ENCODE measurements at places on chromosomes 7 and 10. TPM values are rescaled to one million over a fixed set of nuclear protein-coding genes. Genes with fewer than 3 reads are reported as not detected.

OR9A2 gene
- not detected for total RNA-seq

PRR15 gene
- 2.4 TPM for total RNA-seq

TRIL gene
- total RNA-seq = 6.3 TPM

CRTAC1 gene
- not detected for total RNA-seq

RAB11FIP2 gene
- 35.5 TPM for total RNA-seq

FERD3L gene
- total RNA-seq = not detected

GARIN1A gene
- total RNA-seq = 1.2 TPM

PALD1 gene
- 0.18 TPM for total RNA-seq

BMPER gene
- total RNA-seq = 157 TPM

MARVELD1 gene
- 34.9 TPM for total RNA-seq

UCMA gene
- total RNA-seq = not detected

RBM20 gene
- total RNA-seq = 0.08 TPM

CLDN4 gene
- 0.54 TPM for total RNA-seq

STAM gene
- 32.0 TPM for total RNA-seq

TECPR1 gene
- total RNA-seq = 13.0 TPM

IL6 gene
- 3.8 TPM for total RNA-seq

STEAP4 gene
- total RNA-seq = 2.1 TPM

CRCP gene
- 46.8 TPM for total RNA-seq

ASB15 gene
- not detected for total RNA-seq

ZNF485 gene
- total RNA-seq = 3.8 TPM

DENND2A gene
- 10.8 TPM for total RNA-seq

ATXN7L1 gene
- 13.8 TPM for total RNA-seq

FZD8 gene
- total RNA-seq = 8.8 TPM

ZNF273 gene
- total RNA-seq = 1.8 TPM

ARHGEF35 gene
- total RNA-seq = 1.1 TPM

HOXA13 gene
- not detected for total RNA-seq

MET gene
- 7.5 TPM for total RNA-seq

NKX6-2 gene
- not detected for total RNA-seq

OR13A1 gene
- not detected for total RNA-seq

GTF2IRD2 gene
- 8.4 TPM for total RNA-seq

NRP1 gene
- total RNA-seq = 174 TPM

HKDC1 gene
- 0.16 TPM for total RNA-seq

ARMC3 gene
- 0.25 TPM for total RNA-seq

ADAM8 gene
- total RNA-seq = not detected

CTTNBP2 gene
- 3.9 TPM for total RNA-seq

ADIRF gene
- total RNA-seq = 48.4 TPM

GRID2IP gene
- total RNA-seq = not detected

ZNF804B gene
- total RNA-seq = not detected

GDF2 gene
- not detected for total RNA-seq

CACNB2 gene
- total RNA-seq = 2.1 TPM

EXOC6 gene
- total RNA-seq = 1.1 TPM

CEP55 gene
- total RNA-seq = 2.7 TPM

PLPP4 gene
- total RNA-seq = not detected

NSUN6 gene
- 12.3 TPM for total RNA-seq

PRPS1L1 gene
- not detected for total RNA-seq
